Uterus (tissue), 4 donors: ENCODE measurements at places on chromosomes 3 and 15. TPM values are rescaled to one million over a fixed set of nuclear protein-coding genes. Genes with fewer than 3 reads are reported as not detected.

DNA sequence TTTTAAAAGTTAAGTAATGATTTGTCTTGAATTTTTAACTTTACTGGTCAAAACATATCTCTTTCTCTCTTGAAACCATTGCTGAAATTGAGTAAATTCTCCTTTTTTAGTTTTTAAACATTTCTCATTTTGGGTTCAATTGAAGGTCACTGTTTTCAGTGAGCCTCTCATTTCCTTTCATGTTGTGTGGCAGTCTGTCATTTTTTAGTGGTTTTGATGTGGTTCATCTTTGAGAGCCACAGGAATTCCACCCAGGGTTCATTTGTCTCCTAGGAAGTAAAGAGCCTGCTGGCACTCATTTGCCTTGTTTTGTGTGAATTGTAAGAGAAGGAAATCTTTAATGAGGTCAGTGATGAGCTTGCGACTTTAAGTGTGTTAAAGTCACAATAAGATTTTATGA, 10.4 kb downstream of the CLDN11 start:
- no peaks in the 10 kb centered on the region for H3K4me1 ChIP-seq
- DNase-seq = no peak
- no peaks in the 10 kb centered on the region for H3K27me3 ChIP-seq

DNA sequence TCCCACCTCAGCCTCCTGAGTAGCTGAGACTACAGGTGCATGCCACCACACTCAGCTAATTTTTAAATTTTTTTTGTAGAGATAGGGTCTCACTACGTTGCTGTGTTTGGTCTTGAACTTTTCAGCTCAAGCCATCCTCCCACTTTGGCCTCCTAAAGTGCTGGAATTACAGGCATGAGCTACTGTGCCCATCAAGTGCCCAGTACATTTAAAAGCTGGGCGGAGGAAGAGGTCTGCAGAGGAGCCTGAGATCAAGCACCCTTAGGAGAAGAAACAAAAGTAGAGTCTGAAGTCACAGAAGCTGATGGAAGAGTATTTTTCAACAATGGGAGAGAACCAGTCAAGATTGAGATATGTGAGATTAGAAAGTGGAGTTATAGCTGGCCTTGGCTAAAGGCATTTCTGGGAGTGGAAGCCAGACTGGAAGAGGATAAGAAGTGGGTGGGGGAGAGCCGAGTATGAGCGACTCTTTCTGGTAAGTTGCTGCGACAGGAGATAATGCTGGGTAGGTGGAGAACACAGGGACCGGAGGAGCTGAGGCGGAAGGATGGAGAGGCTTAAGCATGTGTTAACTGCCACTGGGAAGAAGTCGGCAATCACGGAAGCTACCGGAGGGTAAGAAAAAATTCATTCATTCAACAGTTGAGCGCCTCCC, 782 bp upstream of the IREB2 start:
- peak overlapping the region; percentile 79 for H3K27ac ChIP-seq
- no peaks in the 10 kb centered on the region for H3K27me3 ChIP-seq
- no peaks in the 10 kb centered on the region for H3K4me1 ChIP-seq
- peak overlapping the region; percentile 95 for H3K4me3 ChIP-seq

C15orf62 gene
- total RNA-seq = 0.28 TPM

GRCh38 chr15:94069844-94070243, 161.5 kb upstream of the MCTP2 start:
- H3K27ac ChIP-seq = peak overlapping the region; percentile 83
- H3K4me1 ChIP-seq = no peaks in the 10 kb centered on the region
- no peak for DNase-seq
- H3K27me3 ChIP-seq = no peaks in the 10 kb centered on the region
- no peaks in the 10 kb centered on the region for H3K36me3 ChIP-seq
- H3K4me3 ChIP-seq = no peak overlapping the region

DNA sequence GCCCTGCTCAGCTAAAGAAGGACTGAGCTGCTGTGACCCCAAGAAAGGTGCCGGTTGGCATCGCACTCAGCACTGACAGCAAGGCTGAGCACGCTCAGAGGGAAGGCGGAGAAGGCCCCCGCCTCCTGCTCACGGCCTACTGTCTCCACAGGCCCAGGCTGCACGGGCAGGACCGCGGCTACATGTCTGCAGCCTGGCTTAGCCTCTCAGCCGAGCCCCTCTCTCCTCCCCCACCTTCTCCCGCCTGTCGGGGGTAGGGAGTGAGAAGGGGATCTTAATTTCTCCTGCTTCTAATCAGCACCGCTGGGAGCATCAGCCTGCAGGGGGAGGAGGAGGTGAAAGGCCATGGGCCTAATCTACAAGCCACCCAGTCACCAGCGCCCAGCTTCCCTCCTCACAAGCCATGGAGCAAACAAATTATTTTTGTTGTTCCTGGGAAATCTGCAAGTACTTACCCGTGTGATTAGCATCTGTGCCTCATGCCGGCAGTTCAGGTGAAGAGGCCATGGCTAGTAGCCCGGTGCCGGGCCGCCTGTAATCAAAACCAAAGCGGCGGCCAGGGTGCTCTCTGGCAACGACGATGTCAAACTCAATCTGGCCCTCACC, 68.1 kb downstream of the EPHB3 start:
- no peak for DNase-seq
- H3K4me1 ChIP-seq = no peaks in the 10 kb centered on the region
- no peaks in the 10 kb centered on the region for H3K36me3 ChIP-seq
- H3K27me3 ChIP-seq = no peaks in the 10 kb centered on the region
- no peak overlapping the region for H3K4me3 ChIP-seq

GRCh38 chr3:120441776-120442175, 9.0 kb downstream of the FSTL1 start:
- no peaks in the 10 kb centered on the region for H3K36me3 ChIP-seq
- H3K27me3 ChIP-seq = no peaks in the 10 kb centered on the region
- peaks cover 10% of the 10 kb centered on the region for H3K4me1 ChIP-seq
- DNase-seq = no peak
- no peak overlapping the region for H3K27ac ChIP-seq

- peak; percentile 40 for DNase-seq
- H3K4me1 ChIP-seq = peaks cover 6% of the 10 kb centered on the region
- no peak overlapping the region for H3K4me3 ChIP-seq
- no peaks in the 10 kb centered on the region for H3K27me3 ChIP-seq
- H3K36me3 ChIP-seq = no peaks in the 10 kb centered on the region
Observed at GRCh38 chr3:72907131-72907711, 19.4 kb downstream of the GXYLT2 start.

DNA sequence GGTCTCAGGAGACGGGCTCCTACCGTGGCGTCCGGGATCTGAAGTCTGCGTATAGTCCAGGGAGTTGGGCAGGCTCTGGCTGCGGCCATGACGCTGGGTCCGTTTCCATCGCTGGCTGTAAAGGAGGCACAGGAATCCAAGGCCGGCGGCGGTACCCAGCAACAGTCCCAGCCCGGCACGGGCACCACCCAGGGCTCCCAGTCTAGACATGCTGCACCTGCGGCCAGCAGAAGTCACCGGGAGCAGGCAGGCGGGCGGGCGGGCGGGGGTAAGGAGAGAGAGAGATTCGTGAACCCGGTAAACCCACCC, 526 bp downstream of the RMDN3 start:
- H3K27ac ChIP-seq = peak overlapping the region; percentile 85
- no peaks in the 10 kb centered on the region for H3K36me3 ChIP-seq
- no peaks in the 10 kb centered on the region for H3K4me1 ChIP-seq
- H3K4me3 ChIP-seq = peak overlapping the region; percentile 96

ZNF662 gene
- 25.5 TPM for total RNA-seq

ROBO1 gene
- 12.3 TPM for total RNA-seq

DNA sequence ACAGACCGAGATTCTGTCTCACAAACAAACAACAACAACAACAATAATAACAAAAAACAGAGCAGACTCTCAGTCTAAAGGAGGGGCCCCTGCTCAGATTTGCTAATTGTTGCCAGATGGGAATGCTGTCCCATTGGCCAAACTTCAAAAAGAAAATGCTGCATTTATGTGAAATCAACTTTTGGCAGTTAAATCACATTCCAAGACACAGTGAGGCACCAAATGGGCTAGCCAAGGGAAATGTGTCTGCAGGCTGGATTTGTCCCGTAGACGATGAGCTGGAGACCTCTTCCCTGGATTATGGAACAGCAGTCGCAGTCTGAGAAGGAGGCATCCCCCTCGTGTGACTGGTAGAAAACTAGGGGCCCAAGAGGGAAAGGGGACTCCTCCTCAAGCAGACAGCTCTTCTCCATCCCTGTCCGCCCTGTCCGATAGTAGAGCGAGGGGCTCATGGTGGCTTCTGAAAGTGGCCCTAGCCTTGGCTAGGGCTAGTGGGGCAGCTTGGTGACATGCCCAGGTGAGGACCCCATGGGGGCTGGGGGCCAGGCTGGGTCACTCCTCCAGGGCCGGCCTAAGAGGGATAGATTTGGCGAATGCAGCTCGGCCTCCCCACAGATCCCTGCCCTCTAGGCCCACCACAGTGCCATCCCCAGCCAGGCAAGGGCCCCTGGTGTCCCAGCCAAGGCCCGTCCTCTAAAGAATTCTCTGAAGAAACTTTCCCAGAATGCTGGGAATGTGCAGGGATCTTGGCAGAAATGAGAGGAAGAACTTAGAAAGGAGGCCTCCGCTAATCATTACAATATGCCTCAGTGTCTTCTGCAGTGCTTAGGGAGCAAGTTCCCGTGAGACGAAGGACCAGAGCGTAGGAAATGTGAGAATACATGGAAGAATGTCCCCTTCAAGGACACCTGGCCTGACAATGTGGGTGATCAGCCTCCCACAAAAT, 2.0 kb downstream of the SLC22A14 start:
- DNase-seq = no peak
- H3K36me3 ChIP-seq = no peaks in the 10 kb centered on the region
- no peaks in the 10 kb centered on the region for H3K4me1 ChIP-seq
- no peaks in the 10 kb centered on the region for H3K27me3 ChIP-seq

BOC gene
- total RNA-seq = 169 TPM

- H3K4me1 ChIP-seq = no peaks in the 10 kb centered on the region
- H3K27ac ChIP-seq = peak overlapping the region; percentile 67
- H3K27me3 ChIP-seq = no peaks in the 10 kb centered on the region
- H3K36me3 ChIP-seq = no peaks in the 10 kb centered on the region
- H3K4me3 ChIP-seq = no peak overlapping the region
Observed at GRCh38 chr15:93065641-93066045, 23.4 kb downstream of the RGMA start.

- H3K27me3 ChIP-seq = no peaks in the 10 kb centered on the region
- no peak overlapping the region for H3K4me3 ChIP-seq
- no peak overlapping the region for H3K27ac ChIP-seq
- no peaks in the 10 kb centered on the region for H3K4me1 ChIP-seq
- DNase-seq = no peak
Observed at GRCh38 chr3:34196914-34197313, 398.5 kb downstream of the PDCD6IP start.

DNA sequence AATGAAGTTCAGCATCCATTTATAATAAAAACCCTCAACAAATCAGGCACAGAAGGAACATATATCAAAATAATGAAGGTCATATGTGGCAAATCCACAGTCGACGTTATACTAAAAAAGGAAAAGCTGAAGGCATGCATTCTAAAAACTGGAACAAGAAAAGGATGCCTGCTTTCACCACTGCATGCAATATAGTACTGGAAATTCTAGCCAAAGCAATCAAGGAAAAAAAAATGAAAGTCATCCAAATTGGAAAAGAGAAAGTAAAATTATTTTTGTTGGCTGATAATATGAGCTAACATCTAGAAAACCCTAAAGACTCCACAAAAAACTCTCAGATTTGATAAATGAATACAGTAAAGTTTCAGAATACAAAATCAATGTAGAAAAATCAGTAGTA, 1123.2 kb downstream of the TBL1XR1 start:
- no peaks in the 10 kb centered on the region for H3K27me3 ChIP-seq
- H3K4me1 ChIP-seq = no peaks in the 10 kb centered on the region

GRCh38 chr3:113251817-113252216, 40.5 kb downstream of the BOC start:
- no peaks in the 10 kb centered on the region for H3K36me3 ChIP-seq
- H3K4me3 ChIP-seq = no peak overlapping the region
- peaks cover 14% of the 10 kb centered on the region for H3K4me1 ChIP-seq
- DNase-seq = no peak

DNA sequence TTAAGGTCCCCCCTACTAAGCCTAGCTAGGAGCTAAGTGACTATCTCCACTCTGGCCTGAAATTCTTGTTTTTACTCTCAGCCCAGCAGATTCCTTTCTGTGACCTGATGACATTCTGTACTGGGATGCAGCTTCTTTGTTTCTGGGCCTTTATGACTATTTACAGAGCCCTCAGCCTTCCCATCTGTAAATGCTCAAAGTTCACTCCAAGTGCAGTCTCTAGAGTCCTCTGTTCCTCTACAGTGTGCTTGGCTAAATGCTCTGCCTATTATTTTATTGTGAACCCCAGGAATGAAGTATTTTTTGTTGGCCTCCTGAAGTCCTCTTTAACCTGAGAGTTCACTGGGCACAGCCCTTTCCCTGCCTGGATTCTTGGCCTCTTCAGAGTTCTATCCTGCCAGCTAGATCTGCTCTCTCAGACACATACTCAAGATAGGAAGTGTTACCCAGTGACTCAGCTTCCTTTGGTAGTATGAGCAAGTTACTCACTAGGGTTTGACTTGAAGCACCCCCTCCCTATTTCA, 278.1 kb upstream of the P2RY1 start:
- H3K4me1 ChIP-seq = no peaks in the 10 kb centered on the region
- no peaks in the 10 kb centered on the region for H3K36me3 ChIP-seq
- H3K4me3 ChIP-seq = no peak overlapping the region
- H3K27me3 ChIP-seq = no peaks in the 10 kb centered on the region

DNA sequence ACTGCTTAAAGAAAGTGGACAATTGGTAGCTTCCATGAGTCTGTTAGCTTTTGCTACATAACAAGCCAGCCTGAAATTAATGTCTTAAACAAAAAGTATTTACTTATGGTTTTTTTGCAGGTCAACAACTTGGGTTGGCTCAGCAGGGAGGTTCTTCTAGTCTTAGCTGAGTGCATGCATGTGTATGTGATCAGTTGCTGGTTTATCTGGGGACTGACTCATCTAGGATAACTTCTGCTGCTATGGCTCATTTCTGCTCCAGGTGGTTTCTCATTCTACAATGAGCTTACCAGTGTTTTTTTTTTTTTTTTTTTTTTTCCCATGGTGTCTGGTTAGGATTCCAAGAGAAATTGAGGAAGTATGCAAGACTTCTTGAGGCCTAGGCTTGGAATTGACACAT, 244.7 kb downstream of the NSUN3 start:
- no peaks in the 10 kb centered on the region for H3K36me3 ChIP-seq
- no peaks in the 10 kb centered on the region for H3K27me3 ChIP-seq
- H3K27ac ChIP-seq = no peak overlapping the region
- H3K4me3 ChIP-seq = no peak overlapping the region
- no peak for DNase-seq
- H3K4me1 ChIP-seq = no peaks in the 10 kb centered on the region

- no peaks in the 10 kb centered on the region for H3K36me3 ChIP-seq
- H3K4me1 ChIP-seq = no peaks in the 10 kb centered on the region
- no peak overlapping the region for H3K4me3 ChIP-seq
- H3K27me3 ChIP-seq = no peaks in the 10 kb centered on the region
- no peak for DNase-seq
Observed at GRCh38 chr3:40658305-40658704, 133.5 kb downstream of the ZNF621 start.

C2CD4A gene
- not detected for total RNA-seq

FGD5 gene
- total RNA-seq = 10.0 TPM
